ENCODE measurements at places on chromosomes 3 and 15.

- DNase-seq: no peak
Observed at GRCh38 chr3:109994853-109995252, 657.5 kb upstream of the DPPA4 start.

DNA sequence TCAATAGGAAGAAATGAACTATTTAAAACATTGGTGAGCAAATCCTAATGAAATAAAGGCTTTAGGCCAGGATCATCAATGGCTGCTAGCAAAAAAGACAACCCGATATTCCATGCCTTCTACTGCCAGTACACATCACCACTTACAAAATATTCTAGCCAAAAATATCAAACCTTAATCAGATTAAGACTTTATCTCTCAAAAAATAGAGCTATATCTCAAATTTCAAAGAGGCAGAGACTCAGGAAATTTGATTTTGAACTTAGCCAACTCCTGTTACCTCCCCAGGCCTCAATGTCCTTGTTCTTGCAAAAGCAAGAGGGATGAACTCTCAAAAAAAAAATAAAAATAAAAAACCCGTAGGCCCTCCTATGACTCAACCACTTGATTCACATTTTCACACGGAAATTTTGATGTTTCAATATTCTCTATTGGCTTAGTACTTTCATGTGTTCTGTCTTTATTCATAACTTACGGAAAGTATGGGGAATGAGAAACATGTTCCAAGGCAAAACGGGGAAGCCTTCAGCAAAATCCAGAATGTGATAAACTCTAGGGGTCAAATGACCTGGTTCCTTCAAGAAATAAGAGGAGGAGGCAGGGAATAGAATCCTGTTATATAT lies 273.3 kb upstream of the ZPLD1 start:
- no peak for DNase-seq

GRCh38 chr3:128577711-128578110 lies 72.9 kb downstream of the RPN1 start:
- no peak for DNase-seq

- no peak for DNase-seq
Observed at GRCh38 chr3:99911433-99911832, 93.8 kb downstream of the CMSS1 start.

- no peak for DNase-seq
Observed at GRCh38 chr3:187770224-187770623, 25.0 kb upstream of the BCL6 start.

GRCh38 chr15:34252545-34252944 lies 27.7 kb downstream of the EMC4 start:
- DNase-seq: no peak

DNA sequence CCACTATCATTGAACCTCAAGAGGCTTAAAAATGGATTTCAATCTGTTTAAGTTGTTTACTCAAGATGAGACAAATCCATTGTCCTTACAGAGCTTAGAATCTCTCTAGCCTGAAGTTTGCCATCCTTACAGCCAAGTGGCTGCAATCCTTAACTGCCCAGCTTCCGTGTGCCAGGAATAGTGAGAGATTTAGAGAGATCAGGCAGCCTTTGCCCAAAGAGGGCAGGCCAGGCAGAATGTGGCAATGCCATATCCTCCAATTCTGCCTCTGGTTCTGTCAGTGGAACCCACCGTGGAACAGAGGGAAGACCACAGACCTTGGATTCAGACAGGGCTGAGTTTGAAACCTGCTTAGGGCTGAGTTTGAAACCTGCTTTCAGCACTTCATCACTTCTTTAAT lies 374.3 kb downstream of the VPS13C start:
- no peak for DNase-seq

- no peak for DNase-seq
Observed at GRCh38 chr15:95196176-95196915, 965.0 kb downstream of the MCTP2 start.

DNA sequence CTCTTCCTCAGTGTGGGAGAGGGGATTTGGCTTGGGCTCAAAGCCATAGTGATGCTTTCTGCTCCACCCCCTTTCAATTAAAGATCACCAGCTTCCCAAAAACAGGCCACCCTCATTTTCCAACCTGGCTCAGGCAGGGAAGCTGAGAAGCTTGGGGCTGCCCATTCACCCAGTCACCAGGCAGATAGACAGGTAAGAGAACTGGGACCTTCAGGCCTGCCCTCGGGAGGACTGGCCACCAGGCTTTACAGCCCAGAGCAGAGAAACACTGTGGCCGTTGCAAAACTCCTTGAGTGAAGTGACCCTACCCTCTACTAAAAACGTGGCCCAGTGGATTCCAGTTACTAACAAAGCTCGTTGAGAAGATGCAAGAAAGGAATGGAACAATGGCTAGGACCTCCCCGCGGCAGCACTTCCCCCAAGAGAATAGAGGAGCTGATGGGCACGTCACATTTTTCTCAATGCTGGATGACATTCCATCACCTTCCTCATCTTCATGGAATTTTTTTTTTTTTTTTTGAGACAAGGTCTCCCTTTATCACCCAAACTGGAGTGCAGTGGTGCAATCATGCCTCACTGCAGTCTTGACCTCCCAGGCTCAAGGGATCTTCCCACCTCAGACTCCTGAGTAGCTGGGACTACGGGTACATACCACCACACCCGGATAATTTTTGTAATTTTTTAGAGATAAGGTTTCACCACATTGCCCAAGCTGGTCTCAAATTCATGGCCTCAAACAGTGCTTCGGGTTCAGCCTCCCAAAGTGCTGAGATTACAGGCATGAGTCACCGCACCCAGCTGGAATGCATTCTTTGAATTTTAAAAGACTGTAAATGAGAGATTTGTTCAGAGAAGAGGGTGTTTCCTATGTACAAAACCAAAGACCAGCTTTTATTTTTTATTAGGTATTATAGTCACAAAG lies 37.9 kb downstream of the LIPC start:
- no peak for DNase-seq

DNA sequence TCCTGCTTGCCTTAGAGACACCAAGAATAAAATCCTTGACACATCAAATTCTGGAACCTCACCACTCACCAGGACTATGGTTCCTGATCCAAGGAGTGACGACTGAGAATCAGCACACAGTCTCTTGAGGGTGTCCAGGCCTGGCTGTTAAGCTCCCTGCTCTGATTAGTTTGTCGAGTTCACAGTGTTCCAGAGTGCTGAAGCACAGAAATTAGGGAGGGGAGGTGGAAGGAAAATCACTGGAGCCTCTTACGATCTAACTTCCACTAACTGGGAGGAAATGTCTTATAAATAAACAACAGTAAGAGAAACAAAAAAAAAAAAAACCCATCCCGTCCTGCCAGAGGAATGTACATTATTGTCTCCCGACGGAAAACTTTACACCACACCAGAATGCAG lies 330.2 kb downstream of the TIGIT start:
- no peak for DNase-seq

GRCh38 chr3:31624083-31624709 lies 91.5 kb downstream of the STT3B start:
- DNase-seq: no peak

GRCh38 chr3:11917051-11917450 lies 70.4 kb upstream of the TAMM41 start:
- peak; percentile 7 for DNase-seq

- peak; percentile 47 for DNase-seq
Observed at GRCh38 chr3:122299872-122300460, 25.1 kb upstream of the CSTA start.

DNA sequence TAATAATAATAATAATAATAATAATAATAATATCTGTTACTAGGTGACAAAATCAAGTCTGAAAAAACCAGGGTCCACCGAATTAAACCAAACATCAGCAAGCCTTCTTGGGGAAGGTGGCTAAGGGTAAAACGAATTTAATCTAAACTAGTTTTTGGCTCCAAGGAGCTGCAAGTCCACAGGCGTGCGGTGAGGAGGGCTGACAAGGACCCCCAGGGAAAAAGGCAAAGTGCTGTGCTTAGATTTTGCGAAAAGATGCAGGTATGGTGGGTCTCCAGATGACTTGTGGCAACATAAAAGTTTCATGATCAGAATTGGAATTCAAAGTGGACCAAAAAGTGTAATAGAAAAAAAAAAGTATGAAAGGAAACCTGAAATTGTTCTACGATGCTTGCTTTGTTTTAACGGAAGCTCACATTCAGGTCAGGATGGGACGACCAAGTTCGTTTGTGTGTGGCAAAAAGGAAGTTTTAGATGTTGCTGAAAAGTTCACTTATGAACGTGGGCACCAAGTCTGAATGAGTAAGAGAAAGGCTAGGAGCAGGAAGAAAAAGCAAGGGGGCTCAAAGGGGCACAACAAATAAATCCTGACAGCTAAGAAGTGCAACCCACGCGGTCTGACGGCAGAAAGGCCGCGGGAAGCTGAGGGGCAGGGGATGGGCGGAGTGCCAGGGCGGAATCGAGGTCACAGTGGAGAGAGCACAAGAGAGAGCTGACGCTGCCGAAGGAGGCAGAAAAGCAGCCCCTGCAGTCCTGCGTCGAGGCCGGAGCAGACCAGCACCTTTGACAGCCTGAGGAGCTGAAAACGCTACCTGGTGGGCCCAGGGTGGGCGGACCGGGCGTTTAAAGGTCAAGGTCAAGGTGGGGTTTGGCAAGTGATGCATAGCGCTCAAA lies 1.1 kb downstream of the WDR82 start:
- peak; percentile 86 for DNase-seq

GRCh38 chr3:157155591-157155990 lies 4.4 kb downstream of the CCNL1 start:
- no peak for DNase-seq

DNA sequence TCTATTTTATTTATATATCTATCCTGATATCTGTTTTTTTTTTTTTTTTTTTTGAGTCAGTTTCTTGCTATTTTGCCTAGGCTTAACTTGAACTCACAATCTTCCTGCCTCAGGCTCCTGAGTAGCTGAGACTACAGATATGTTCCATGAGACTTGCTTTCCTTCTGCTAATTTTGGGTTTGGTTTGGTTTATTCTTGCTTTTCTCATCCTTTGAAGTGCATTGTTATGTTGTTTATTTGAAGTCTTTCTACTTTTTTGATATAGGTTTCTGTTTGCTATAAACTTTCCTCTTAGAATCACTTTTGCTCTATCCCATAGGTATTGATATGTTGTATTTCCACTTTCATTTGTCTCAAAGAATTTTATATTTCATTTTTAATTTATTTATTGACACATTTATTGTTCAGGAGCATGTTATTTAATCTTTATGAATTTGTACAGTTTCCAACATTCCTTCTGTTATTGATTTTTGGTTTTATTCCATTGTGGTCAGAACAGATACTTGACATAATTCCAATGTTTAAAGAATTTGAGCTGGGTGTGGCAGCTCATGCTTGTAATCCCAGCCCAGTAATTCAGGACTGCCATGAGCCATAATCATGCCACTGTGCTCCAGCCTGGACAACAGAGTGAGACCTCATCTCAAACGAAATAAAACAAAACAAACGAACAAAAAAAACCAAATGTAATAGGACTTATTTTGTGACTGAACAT lies 62.3 kb upstream of the PLSCR4 start:
- no peak for DNase-seq

- no peak for DNase-seq
Observed at GRCh38 chr15:37698679-37699078, 235.8 kb upstream of the TMCO5A start.

DNA sequence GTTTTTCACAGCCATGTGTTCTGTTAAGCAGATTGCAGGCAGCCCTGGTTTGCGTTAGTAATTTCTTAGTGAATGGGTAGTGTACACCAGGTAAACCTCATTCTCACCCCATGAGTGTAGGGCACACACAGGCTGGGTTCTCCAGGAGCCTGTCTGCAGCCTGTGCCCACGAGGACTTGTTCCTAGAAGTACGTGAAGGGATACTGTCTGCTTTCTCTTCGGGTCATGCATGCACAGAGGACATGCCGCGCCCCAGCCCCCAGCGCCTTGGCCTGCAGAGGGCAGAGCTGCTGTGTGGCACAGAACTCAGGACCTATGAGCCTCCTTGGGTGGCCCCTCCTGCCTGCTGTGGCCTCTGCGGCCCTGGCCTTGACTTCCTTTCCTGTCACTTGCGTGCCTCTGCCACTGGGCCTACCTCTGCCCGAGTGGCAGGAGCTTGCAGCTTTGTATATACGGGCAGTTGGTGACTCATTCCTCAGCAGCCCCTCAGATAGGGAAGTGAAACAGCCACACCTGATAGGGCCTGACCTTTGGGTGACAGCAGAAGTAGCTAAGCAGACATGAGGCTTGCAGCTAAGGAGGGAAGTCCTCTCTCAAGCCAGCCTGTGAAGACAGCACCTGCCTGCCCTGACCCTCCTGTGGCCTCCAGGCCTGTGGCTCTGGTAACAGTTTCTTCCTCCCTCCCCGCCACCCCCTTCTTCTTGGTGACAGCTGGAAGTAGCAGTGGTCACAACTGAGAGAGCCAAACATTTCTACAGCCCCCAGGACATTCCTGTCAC lies 19.5 kb downstream of the PPCDC start:
- DNase-seq: peak; percentile 97

DNA sequence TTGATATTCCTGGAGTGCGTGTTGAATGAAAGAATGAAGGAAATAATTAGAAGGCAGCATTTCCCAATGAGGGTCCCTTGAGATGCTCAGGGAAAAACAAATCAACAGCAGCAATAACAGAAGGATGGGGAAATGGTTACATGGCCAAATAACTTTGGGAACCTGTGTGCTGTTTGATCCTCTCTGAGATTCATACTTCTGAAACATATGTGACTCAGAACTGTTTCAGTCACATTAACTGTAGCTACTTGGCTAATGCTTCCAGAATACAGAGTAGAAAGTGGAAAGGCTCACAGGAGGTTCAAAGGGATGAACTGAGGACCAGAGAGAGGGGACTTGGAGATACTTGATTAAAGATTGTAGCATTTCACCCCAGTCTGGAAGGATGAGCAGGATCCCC lies 258.2 kb downstream of the SLCO3A1 start:
- no peak for DNase-seq

DNA sequence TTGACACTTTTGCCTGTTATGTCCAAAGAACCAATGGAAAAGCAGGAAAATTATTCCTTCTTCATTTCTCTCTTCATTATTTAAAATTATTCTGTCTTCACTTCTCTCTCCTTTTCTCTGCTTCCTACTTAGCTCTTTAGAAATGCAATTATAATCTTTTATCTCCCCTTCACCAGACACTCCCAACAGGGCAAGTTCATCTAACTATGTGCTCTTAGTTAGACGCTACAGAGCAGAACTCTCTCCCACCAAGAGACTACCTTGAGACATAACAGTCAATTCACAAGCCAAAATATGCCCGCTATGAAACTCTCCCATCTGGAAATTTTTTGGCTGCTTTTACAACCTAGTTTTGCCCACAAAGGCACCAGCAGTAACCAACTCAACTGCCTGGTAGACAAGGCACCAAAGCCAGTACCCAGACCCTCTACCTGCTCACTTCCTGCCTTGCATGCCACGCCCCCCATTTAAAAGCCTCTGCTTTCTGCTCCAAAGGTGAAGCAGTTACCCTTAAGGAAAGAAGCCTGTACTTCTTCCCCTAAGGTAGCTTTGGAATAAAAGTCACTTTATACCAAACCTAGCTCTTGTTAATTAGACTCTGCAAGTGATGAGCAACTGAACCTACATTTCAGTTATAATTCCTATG lies 28.1 kb downstream of the CCRL2 start:
- DNase-seq: no peak
